ENCODE measurements at places on chromosomes 3 and 15.

DNA sequence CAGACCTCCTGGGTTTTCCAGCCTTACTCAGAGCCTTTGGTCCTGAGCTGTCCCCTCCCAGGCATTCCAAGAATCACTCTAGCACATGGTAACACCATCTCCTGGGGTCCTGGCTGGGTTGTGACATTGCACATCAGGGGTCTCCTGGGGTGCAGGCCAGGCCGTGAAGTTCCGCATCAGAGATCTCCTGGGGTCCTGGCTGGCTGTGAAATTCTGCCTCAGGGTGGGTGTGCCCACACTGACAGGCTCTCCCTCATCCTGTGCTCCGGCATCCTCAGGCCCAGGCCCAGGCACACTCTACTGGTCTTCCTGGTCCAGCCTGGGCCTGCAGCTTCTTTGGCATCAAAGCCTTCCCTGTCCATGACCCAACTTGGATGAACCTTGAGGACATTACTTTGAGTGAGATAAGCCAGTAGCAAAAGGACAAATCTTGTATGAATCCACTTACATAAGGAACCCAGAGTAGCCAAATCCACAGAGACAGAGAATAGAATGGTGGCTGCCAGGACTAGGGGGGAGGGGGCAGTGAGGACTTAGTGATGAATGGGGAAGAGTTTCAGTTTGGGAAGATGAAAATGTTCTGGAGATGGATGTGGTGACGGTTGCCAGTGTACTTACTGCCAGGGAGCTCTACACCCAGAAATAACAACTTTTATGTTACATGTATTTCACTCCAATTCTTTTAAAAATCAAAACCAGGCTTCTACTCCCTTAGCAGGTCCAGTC lies 49.1 kb upstream of the KLF13 start:
- DNase-seq, result no peak

GRCh38 chr15:89964232-89964954 lies 36.7 kb upstream of the ZNF710 start:
- no peak for DNase-seq

DNA sequence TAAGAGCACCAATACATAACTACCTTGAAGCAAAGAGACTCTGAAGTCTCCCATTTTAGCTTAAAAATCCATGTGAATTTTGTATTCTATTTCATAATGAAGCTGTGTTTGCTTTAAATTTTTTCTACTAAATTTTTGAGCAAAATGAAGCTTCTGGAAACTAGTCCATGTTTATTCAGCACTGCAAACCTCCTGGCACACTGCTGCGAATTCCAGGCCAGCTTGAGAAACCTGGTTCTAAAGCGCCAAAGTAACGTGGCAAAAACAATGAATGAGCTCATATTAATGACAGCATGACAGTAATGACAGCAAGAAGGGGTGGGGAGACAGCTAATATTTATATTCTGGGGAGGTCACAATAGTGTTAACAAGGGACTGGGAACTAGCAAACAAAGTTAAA lies 25.7 kb downstream of the CEP152 start:
- no peak for DNase-seq

GRCh38 chr15:88625943-88626741 lies 5.0 kb downstream of the AEN start:
- no peak for DNase-seq

GRCh38 chr3:184075901-184076300 lies 21.0 kb upstream of the HTR3E start:
- DNase-seq, result no peak

- DNase-seq, result no peak
These were observed 366.4 kb upstream of the RASGRP1 start for GRCh38 chr15:38930851-38931572.

DNA sequence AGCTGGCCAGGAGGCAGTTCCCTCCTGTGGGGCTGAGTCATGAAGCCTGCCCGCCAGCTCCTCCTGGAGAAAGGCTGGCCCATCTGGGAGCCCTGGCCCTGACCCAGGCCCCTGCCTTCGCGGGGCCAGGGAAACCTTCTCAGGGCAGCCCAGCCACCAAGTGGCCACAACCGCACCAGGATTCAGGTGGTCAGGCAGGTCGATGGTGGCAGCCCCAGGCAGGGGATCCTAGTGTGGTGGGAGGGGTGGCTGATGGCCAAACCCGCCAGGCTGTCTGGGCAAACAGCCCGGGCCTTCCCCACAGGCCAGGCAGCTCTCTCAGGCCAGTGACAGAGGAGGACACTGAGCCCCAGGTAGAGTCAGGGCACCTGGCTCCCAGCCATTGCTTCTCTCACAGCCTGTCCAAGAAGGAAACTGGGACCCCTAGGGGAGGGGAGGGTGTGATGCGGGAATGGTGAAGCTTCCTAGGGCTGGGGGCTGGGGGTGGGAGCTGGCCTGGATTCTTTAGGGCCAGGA lies 1.2 kb downstream of the TWF2 start:
- no peak for DNase-seq

DNA sequence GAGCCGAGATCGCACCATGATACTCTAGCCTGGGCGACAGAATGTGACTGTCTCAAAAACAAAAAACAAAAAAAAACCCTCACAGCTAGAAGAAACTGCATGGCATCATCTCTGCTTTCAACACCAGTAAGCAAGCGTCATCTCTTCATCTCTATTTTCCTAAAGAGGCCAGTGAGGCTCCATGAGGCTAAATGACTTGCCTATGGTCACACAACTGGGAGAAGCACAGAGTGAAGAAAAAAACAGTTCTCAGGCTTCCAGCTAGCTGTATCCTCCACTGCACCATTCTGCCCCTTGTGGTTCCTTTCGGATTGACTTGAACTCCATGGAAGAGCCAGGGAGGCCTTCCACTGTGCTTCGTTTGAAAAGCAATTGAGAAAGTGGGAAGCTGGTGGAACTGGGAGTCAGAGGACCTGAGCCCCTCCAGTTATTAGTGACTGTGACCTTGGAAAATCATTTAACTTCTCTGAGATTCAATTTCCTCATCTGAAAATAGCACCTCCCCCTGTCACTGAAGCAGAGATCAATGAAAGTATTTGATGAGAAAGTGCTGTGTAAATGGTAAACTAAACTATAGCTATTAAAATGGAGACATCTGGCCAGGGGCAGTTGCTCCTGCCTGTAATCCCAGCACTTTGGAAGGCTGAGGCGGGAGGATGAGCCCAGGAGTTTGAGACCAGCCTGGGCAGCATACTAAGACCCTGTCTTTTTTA lies 32.1 kb upstream of the DENND4A start:
- DNase-seq, result no peak

GRCh38 chr15:49506341-49506740 lies 83.3 kb downstream of the FGF7 start:
- DNase-seq, result no peak

- no peak for DNase-seq
These were observed 211.6 kb downstream of the RAP2B start for GRCh38 chr3:153373606-153374005.

DNA sequence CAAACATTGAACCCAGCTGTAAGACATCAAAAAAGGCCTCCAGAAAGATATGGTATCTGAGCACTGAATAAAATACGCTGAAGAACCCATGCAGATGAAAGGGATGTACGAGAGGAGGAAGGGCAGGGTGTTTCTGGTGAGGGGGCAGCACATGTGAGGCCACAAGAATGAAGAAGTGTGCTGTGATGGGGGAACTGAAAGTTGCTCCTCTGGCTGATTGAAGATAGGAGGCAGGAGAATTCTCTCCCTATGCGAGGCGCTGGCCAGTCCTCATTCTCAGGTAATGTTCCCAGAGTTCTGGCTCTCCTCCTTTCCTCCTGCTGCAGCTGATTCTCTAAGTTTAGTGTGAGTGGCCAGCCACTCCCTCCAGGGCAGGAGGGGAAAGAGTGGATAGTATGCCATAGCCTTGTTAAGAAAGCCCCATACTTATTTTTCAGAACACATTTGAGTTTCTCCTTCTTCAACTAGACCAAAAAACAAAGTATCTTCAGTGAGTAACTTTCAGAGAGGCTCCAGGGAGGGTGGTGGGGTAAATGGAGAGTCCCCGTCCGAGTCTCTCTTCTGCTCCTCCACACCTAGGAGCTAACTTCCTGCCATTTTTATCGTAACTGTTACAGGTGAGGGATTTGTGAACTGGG lies 26.9 kb upstream of the MYO1E start:
- no peak for DNase-seq

GRCh38 chr15:41661518-41662225 lies 1.5 kb downstream of the MGA start:
- peak; percentile 62 for DNase-seq

DNA sequence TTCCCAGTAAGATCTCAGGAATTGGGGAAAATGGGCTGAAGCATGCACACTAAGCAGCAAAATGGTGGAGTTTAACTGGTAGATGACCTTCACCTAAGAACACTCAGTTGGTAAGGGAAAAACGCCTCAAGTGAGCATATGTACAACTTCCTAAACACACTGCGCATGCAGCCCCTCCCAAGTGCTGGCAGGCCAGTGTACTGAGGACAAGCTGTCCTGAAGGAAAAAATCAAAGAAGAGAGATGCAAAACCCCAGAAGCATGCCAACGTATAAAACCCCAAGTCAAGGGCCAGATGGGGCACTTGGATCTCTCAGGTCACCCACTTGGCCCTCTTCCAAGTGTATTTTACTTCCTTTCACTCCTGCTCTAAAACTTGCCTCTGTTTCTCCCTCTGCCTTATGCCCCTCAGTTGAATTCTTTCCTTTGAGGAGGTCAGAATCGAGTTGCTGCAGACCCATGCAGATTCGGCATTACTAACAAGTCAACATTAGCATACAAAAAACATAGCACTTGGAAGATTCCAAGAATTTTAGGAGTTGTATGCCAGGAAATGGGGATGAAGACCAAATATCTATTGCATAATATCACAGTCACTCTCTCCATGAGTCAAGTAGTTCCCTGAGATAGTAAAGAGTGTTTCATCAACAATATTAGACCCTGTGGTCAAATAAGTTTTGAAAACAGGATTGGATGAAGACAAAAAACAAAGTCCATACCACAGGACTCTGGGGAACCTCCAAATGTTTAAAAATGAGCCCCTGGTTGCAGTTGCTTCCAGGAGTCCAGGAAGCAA lies 10.8 kb upstream of the FYCO1 start:
- DNase-seq, result no peak

DNA sequence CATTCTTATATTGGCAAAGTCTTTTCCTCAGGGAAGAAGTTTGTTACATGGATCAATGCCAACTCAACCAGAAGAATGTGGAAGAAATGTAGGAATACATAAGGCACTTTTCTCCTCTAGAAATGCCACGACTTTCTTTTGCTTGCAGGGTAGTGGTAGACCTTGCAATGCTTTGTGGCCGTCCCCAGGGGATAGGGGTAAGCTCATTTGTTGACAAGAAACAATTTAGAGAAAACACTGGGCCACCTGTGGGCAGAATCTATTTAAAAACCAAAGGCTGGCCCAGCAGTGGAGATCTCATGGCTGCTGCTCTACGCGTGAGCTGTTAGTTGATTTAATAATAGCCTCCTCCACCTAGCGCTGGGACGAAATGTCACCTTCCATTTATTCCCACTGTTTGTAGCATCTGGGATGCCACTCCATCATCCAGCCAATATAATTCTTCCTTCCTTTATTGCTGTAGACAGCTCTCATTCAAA lies 64.6 kb upstream of the PFN2 start:
- DNase-seq, result no peak

DNA sequence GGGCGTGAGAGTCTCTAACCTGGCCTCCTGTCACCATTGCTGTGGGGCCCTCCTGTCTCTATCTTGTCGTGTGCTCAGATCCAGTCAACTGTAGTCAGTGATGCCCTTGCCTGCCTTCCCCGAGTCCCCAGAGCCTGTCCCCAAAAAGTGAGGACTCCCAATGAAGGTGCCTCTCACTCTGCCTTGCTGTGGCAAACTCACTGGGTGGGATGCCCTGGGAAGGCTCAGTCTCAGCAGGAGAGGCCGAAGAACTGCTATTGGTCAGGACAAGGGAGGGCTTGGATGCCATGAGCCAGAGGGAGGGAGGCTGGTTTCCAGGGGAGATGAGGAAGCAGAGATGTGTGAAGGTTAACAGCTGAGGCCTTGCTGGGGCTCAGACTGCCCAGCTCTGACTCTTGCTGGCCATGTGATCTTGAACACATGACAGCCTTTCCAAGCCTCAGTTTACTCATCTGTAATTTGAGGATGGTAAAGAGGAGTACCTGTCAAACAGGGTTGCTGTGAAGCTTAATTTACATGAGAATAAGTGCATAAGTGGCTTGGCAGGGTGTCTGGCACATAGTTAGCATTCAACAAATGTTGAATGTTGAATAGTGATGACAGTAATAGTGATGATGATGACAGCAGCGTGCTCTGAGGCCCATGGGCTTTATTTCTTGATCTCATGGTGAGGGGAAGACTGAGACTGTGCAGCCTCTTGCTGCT lies 8.2 kb downstream of the KY start:
- DNase-seq, result no peak

- no peak for DNase-seq
These were observed 4.0 kb downstream of the PDHB start for GRCh38 chr3:58429657-58430056.

GRCh38 chr3:83738202-83738601 lies 1220.6 kb upstream of the CADM2 start:
- no peak for DNase-seq

DNA sequence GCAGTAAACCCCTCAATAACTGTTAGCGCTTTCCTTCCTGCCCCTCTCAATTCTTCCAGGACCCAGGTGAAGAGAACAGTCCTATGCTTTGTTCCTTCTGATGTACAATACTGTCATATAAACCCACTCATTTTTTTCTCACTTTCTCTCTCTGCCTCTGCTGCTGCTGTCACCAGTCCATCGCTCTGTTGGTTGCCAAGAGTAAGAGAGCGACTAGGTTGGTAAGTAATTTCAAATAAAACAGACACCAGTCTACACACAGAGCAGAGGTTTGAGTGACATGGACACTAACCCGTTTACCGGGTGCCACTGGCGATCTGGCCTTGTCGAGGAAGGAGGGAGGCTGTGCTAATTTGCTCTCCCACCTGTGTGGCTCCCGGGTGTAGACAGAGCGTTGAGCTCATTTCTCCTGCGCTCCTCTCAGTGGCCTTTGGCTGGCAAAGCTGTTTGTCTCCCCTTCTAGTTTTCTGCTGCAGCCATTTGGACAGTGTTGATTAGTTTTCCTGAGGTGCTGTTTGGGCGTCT lies 215.4 kb downstream of the THSD4 start:
- DNase-seq, result no peak

GRCh38 chr3:181470349-181470748 lies 241.4 kb upstream of the SOX2 start:
- no peak for DNase-seq

DNA sequence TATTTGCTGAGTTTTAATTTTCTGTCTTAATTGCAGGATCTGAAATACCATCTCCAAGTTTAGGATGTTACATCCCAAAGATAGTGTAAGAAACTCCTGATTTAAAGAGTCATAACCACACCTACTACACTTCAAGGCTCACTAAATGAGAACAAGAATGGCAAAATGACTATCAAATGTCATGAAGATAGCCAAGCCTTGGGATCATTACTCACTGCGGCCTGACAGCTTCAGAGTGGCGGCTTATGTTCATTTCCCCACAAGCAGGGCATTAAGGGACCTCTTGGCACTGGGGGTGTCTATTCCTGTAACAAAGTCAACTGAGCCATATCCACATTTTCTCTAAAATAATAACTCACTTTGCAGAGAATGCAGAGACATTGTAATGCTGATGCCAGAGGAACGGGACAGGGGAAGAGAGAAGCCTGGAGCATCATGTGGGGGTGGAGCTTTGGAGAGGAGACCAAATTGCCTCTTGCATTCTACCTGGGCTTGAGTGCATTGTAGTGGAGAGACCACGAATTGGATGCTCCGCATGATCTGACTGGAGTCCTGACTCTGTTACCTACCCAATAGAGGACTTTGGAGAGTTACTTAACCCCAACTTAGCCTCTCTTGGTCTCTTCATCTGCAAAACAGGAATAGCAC lies 219.2 kb downstream of the OPA1 start:
- no peak for DNase-seq
